ENCODE measurements at places on chromosomes 16 and 17.

- DNase-seq: no peak
Observed at GRCh38 chr16:22816475-22816874, 2.5 kb downstream of the HS3ST2 start.

DNA sequence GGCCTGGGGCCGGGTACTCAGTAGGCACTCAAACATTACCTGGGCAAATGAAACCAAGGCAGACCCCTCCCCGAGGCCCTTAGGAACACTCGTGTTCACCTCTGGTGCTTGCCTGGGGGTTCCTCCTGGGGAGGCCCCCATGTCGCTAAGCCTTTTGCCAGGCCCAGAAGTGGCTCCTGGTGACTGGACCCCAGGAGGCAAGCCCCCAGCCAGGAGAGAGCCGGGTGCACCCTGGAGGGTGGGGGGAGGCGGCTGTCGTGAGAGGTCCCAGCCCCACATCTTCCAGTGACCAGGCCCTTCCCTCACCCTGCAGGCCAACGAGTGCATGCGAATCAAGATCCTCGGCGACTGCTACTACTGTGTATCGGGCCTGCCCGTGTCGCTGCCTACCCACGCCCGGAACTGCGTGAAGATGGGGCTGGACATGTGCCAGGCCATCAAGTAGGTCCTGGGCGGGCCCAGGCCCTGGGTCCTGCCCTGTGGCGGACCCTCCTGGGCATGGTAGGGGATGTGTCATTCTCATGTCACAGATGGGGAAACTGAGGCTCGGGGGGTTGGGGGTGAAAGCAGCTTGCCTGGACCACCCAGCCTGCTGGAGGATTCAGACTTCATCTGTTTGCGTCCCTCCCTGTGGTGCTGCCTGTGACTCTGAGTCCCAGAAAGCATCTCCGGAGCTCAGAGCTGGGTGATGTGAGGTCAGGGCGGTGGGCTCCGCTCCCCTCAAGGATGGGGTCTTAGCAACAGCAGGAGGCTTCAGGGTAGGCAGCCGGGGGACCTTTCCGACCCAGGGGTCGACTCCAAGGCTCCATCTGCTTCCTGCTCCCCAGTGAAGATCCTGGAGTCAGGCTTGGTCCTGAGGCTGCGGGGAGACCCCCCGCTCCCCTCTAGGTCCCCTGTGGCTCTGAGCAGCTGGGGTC lies 32.5 kb downstream of the ADCY7 start:
- no peak for DNase-seq

- DNase-seq: no peak
Observed at GRCh38 chr16:83666449-83666848, 141.3 kb upstream of the HSBP1 start.

GRCh38 chr17:44928950-44929720 lies 13.8 kb upstream of the GFAP start:
- DNase-seq: no peak

DNA sequence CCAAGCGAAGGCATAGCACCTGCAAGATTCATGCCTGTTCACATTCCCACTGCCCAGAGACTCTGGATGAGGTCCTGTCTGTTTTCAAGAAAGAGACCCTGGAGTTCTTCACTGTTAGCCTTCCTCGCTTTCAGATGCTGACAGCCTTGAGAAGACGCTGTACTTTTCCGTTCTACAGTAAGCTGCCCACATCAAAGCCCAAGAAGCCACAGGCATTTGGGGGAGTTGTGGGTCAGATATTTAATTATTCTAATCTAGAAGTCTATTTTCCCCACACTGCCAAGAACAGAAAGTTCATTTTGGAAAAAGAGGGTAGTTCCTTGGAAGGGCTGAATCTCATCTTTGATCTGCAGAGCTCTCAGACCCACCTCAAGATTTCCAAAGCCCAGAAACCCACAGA lies 127.9 kb downstream of the AXIN2 start:
- DNase-seq: no peak

- DNase-seq: no peak
Observed at GRCh38 chr17:73691321-73691766, 47.1 kb upstream of the SDK2 start.

DNA sequence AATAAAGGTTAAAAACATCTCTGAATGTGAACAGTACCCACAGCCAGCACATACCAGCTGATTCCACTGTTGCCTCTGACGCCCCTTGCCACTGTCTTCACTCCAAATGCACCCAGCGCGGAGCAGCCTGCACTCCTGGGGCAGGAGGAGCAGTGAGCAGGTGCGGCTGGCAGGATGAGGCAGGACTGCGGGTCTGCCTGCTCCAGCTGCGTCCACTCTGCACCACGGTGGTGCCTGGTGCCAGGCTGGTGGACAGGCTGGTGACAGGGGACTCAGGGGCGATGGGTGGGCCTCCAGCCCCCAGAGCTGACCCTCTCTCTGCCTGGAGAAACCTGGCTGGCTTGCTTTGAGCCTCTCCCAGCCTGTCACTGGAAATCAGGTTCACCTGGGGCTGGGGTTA lies 9.4 kb downstream of the RAB40B start:
- DNase-seq: no peak

All from ELF-1 (cell line).